ENCODE measurements at places on chromosomes 3 and 15.

GRCh38 chr3:127734754-127735473 lies 62.2 kb downstream of the ABTB1 start:
- DNase-seq = no peak

- no peak for DNase-seq
These were observed 132.3 kb upstream of the UMPS start for GRCh38 chr3:124597979-124598378.

DNA sequence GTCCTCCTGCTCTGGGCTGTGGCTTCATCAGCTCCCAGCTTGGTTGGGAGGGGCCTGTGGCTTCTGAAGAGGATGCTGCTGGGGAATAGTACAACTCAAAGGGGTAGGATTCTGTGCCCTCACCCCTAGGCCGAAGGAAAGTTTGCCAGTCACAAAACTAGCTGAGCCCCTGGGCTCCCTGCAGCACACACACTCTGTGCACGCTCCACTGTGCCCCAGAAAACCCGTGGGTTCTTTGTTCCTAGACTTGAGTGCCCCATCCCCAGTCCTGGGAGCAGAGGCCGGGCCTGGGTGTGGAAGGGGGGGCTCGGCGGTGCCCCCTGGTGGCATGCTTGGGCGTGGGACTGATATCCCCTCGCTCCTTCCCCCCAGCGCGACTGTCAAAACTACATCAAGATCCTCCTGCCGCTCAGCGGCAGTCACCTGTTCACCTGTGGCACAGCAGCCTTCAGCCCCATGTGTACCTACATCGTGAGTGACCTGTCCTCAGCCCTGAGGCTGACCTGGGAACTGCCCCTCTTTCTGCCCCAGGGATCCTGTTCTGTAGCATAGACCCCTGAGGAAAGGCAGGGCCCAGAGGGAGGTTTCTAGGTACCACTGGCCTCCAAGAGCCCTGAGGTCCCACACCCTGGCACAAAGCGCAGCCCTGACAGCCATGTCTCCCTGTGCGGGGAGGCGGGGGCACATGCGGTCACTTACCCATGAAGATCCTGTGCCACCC lies 14.2 kb downstream of the CIB1 start:
- DNase-seq = peak; percentile 80

GRCh38 chr3:161413127-161413854 lies 42.0 kb upstream of the SPTSSB start:
- no peak for DNase-seq

- DNase-seq = no peak
These were observed 695.4 kb upstream of the UBE2E2 start for GRCh38 chr3:22507709-22508108.

DNA sequence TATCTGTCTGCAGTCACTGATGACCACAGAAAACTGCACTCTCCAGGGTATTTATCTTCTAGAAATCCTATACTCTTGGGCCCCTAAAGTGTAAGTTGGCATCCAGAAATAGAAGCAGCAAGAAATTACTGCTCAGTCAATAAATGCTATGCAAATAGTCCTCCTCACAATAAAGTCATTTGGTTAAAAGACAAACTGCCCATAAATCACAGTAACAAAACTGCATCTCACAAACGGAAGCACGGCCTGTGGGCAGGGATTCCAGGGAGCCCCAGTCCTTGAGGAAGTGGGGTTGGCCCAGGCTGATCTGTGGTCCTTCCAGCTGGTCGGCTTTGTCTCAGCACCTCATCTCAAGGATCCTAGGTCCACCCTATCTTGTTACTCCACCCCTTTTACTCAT lies 29.7 kb upstream of the SPATA12 start:
- no peak for DNase-seq

DNA sequence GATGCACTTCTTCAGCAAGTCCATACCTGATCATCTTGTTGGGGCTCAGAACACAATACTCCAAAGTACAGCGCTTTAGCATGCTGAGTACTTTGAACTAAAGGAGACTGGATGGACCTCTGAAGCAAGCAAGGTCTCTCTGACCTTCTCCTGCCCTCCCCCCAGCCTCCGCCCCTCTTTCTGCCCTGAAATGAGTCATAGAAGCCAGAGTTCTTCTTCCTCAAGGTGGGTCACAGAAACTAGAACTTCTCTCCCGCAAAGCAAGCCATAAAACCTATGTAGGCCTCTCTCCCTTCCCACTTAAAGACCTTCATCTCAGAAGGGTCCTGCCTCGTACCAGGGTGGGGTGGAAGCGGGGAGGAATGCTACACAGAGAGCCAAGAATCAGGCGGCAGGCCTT lies 230.5 kb upstream of the PROK2 start:
- no peak for DNase-seq

- DNase-seq = no peak
These were observed 12.7 kb downstream of the GPR156 start for GRCh38 chr3:120272286-120272685.

DNA sequence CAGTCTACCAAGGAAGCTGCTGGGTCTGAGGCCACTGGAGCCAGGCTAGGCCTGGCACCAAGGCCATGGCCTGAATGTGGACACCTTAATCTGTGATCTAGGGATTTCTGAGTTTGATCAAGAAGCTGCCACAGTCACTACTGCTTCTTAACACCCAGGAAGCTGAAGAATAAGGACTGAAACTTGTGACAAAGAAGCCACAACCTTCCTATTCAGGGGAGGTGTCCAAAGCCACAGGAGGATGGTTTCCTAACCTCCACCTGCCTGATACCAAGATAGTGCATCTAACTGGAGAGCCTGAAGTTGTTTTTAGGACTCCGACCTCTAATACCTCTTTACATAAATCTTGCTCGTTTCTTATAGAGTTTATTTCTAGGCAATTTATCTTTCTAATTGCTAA lies 5.5 kb upstream of the ANO10 start:
- DNase-seq = no peak

- no peak for DNase-seq
These were observed 220.5 kb downstream of the CTNNB1 start for GRCh38 chr3:41419809-41420208.

GRCh38 chr3:127700406-127700805 lies 27.7 kb downstream of the ABTB1 start:
- DNase-seq = no peak

DNA sequence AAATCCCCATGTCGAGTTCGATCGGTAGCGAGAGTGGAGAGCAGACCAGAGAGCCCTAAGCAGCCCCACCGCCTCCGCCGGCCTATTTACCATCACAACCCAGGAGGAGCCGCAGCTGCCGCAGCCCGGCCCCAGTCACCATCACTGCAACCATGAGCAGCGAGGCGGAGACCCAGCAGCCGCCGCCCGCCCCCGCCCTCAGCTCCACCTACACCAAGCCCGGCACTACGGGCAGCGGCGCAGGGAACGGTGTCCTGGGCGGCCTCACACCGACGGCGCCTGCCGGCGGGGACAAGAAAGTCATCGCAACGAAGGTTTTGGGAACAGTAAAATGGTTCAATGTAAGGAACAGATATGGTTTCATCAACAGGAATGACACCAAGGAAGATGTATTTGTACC lies 89.5 kb upstream of the TPM1 start:
- DNase-seq = no peak

- DNase-seq = no peak
These were observed 222.2 kb upstream of the PDZRN3 start for GRCh38 chr3:73846951-73847350.

DNA sequence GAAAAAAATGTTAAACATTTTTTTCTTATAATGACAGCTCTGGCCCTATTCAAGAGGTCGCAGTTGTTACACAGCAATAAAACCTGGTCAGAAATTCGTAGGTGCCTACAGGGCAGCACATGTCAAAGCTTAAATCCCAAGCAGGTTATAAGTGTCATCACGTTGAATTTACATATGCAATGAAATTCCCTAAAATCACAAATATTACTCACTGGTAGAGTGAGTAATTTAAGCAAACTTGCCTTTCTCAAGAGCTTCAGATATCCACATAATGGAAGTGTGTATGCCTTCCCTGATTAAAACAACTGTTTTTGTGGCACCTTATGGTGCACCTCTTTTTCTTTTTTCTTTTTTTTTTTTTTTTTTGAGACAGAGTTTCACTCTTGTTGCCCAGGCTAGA lies 90.7 kb upstream of the FNDC3B start:
- no peak for DNase-seq

- DNase-seq = no peak
These were observed 87.0 kb downstream of the PLSCR2 start for GRCh38 chr3:146382386-146382785.

DNA sequence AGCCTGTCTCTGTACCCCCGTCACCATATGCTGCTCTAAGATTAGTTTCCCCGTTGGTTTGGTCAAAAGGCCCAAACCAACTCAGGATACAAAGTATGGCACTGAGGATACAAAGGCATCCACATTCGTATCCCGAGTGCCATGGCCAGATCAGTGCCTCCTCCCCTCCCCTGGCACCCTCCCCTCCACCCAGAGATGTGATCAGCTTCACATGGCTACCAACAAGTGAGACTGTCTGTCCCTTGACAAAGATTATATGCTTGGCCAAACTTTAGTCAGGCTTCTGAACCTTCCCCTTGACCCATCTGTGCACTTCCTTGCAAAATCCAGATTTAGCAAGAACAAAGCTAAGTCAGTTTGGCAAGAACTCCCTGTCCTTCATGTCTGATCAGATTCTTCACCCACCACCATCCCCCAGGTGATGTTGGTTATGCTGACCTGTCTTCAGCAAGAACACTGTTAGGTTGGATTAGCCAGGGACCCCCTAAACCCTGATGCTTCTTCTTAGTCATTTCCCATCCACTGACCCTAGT lies 61.7 kb downstream of the KLF15 start:
- no peak for DNase-seq

DNA sequence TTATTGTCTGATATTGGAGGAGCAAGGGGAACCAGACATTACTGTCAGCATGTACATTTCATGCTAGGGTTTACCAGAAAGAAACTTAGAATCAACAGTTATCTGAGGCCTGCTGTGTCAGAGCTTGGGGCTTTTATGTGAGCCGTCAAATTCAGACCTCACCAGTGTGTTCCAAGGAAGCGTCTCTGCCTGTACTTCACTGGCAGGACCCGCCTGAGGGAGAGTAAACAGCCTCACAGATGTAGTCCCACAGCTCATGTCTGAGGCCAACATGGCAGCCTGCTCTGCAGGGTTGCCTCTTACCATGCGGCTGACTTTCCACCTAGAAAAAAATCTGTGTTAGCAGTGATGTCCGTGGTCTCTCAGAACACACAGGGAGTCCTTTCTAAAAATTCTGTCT lies 74.3 kb downstream of the GHSR start:
- DNase-seq = no peak

GRCh38 chr3:110419601-110420000 lies 652.0 kb upstream of the NECTIN3 start:
- DNase-seq = no peak

GRCh38 chr3:53303957-53304356 lies 43.4 kb downstream of the DCP1A start:
- no peak for DNase-seq

DNA sequence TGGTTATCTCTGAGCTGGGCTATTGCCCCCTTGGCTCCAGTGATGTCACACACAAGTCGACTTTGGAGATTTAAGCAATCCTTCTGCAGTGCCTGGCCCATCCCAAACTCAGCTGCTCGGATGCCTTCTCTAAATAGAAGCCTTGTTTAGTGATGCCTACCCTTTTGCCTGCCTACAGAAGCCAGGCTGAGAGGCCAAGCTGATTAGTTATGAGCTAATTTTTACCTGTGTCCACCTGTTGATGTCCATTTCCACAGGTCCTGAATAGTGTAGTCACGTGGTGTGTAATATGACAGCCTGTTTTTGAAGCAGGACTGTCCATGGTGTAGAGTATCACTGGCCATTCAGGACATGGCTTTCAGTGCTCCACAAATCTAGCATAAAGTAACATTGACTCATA lies 45.5 kb downstream of the SSUH2 start:
- no peak for DNase-seq

GRCh38 chr3:126541628-126542339 lies 16.9 kb downstream of the C3orf22 start:
- DNase-seq = no peak

GRCh38 chr15:62887113-62887570 lies 155.4 kb upstream of the TPM1 start:
- DNase-seq = no peak

- no peak for DNase-seq
These were observed 238.1 kb downstream of the CPNE4 start for GRCh38 chr3:131796558-131797198.

DNA sequence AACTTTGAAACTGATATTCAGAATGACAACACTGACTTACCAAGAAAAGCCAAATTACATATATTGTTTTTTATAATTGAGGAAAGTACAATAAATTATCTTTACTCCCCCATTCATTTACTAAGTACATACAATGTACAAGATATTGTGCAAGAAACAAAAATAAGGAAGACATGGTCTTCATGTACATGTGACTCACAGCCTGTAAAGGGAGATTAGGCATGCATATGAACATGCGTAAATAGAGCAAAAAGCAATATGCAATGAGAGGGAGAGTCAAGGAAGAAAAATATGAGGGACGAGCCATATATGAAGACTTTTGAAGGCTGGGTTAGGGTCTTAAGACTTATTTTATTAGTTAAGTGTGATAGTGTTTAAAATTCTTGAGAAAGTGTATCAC lies 258.4 kb downstream of the GBE1 start:
- DNase-seq = no peak

GRCh38 chr15:32030795-32031194 lies 480 bp downstream of the CHRNA7 start:
- DNase-seq = no peak

- DNase-seq = peak; percentile 28
These were observed 19.4 kb upstream of the PPP4R2 start for GRCh38 chr3:72977060-72977808.

GRCh38 chr15:25527118-25527517 lies 88.3 kb upstream of the UBE3A start:
- no peak for DNase-seq

DNA sequence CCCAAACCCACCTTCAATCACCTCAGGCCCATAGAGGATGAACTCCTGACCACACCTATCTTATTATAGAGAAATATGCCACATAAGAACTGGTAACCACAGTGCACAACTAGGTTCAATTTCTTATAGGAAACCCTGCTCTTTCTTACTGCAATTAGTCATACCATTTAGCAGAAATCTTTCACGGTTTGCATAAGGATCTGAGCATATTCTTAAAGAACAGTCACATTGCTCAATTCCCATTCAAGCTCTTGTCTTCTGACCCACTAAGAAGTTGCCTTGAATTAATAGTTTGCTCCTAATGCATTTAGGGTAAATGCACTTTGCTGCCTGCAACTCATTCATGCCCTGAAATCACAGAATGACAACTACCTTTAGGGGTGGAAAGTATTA lies 9.2 kb downstream of the ERC2 start:
- no peak for DNase-seq

GRCh38 chr3:25658836-25659235 lies 5.9 kb downstream of the TOP2B start:
- no peak for DNase-seq

DNA sequence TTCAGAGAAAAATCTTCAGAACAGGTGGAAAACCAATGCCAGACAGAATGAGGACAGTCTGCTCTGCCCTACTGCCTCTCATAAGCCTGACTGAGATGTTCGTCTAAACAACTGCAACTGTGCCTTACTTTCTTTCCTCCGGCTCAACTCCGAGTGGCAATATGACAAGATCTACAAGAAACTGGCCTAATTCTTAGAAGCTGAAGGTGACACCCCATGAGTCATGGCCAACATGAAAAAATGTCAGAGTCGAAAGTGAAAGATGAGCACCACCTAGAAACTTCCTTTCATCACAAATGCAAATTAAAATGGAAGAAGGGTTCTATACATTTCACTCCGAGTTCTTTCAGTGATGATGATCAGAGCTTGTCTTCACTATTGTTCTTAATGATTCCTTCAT lies 12.9 kb downstream of the PCYT1A start:
- peak; percentile 68 for DNase-seq
